GM04504 (cell line): ENCODE measurements at places on chromosomes 6 and 20.
A peak's percentile ranks its signal among the peaks of the same experiment; 100 is the strongest.

GRCh38 chr20:1883986-1884385 is 11.2 kb upstream of the SIRPA start:
- DNase-seq, result no peak

DNA sequence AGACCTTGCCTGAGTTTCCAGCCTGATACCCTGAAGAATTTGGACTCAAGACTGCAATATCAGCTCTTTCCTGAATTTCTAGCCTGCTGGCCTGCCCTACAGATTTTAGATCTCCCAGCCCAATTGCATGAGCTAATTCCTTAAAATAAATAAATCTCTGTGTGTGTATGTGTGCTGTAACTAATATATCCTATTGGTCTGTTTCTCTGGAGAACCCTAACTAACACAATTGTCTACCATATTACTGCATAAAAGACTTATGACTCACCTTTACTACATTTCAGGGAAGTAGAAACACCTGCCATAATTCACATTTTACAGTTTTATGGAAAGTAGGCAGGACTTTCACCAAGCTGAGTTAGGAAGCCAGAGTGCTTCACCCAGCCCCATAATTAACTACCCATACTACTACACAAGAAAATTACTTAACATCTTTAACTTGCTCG is 90.7 kb upstream of the BEND6 start:
- DNase-seq, result no peak

- DNase-seq, result no peak
These were observed 580.7 kb upstream of the GJE1 start for GRCh38 chr6:141552031-141552430.

- no peak for DNase-seq
These were observed 7.7 kb upstream of the C20orf203 start for GRCh38 chr20:32681175-32682084.

DNA sequence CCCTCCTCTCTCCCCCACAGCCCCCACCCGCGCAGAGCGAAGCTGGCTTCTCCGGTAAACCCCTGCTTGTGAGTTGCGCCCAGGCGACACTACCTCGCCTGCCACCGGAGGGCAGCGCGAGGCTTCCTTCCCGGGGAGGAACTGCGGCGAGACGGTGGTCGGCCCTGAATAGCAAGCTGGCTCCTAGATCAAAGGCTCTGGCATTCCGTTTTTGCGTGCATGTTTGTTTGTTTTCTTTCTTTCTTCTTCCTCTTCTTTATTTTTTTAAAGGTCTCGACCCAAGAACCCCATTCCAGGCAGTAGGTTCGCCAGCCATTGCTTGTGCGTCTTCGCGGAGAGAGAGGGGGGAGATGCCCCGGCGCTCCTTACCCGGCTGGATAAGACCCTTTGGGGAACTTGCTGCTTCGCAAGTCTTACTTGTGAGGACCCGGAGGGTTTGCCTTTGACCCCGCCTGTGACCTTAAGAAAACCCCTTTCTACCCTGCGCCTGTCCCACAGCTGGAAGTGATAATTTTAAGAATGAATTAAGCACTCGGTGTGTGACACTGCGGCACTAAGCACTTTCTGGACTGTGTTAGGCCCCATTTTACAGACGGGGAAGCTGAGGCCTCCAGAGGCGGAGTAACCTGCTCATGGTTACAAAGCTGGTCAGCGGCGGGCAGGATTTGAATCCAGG is 92.7 kb upstream of the SIRPA start:
- DNase-seq, result no peak

DNA sequence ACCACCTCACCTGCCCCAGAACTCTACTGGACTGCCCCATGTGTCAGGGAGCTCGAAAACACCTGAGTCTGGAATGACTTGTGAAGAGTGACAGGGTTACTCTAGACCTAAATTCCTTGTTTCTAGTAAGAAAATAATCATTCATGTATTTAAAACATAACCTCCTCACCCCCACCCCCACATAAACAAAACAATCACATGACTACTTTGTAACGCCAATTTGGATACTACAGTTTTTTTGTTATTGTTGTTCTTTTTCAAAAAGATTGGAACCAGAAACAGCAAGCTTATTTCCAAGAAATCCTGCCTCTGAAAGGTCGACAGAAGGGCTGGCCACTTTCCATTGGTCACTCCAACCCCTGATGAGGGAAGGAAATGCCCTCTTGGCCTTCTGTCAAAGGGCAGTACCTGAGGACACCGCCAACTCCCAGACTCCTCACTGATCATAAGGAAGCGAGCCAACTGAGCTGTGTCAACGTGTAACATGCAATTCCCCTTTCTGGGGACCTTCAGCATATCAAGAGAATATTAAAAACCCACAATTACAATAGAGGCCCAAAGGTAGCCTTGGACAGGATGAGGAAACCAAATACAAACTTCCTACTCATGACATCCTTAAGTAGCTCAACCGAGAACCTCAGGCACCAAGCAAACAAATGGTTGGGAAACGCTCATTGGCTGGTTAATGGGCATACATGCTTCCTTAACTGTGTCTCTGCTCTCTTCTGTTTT is 2.6 kb downstream of the MCUR1 start:
- DNase-seq, result no peak

DNA sequence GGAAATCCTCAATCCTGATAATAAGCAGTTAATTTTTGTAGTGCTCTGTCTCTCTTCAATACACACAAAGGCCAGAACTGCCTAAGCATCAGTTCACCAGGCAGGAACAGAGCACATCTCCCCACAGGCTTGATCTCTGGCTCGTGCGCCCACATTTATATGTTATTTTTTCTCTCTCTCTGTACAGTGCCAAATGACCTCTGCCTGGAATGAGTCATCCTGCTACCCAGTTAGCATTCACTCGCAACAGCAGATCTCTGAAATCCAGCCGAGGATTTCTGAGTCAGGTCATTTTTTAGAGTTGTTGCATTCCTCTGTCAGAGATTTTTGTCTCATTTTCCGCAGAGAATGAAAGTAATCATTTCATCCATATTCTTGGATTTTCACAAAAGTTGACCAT is 107.1 kb downstream of the COL12A1 start:
- DNase-seq, result peak; percentile 92

DNA sequence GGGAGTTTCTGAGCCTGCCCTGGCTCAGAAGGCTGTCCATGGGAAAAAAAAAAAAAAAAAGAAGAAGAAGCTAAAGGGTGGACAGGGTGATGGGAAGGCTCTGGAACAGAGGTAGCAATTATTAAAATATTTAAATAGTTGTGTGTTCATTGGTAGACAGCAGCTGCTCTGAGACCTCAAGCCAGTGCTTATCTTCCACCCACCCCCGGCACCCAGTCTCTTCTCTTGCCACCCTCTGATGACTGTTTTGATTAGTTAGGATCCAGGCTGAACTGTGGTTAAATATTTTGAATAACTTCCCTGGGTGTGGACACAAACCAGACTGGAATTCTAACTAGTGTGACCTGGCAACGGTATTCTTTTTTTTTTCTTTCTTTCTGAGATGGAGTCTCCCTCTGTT is 16.9 kb upstream of the SRSF3 start:
- peak; percentile 73 for DNase-seq

DNA sequence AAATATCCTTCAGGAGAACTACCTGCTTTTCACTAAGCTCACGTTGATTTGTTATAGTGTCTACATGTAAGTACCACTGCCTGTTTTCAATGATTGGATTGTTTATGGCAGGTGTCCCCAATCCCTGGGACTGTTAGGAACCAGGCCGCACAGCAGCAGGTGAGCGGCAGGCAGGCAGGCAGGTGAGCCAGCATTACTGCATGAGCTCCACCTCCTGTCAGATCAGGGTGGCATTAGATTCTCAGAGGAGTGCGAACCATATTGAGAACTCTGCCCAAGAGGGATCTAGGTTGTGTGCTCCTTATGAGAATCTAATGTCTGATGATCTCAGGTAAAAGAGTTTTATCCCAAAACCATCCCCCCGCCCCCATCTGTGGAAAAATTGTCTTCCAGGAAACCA is 303.3 kb downstream of the EYA4 start:
- no peak for DNase-seq

DNA sequence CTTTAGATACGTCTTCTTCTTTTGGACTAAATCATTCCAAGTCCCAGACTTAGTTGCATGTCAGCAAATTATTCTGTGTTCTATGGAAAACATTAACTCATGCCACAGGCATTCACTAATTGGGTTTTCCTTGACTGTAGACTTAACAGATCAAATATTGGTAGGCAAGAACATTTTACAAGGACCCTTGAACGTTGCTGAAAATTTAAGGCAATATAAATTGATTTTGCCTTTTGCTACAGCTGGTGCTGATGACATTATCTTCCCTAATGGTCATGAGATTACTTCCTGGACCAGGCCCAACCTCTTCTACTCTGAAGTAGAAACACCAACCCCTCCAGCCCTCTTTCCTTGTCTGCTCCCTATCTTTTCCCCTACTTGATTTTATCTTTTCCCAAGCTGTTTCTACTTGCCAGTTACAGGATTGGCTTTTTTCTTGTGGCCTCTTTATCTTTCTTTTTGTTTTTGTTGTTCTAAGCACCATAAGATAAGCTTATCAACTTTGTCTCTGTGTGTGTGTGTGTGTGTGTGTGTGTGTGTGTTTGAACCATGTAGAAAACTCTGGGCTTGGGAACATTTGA is 514.0 kb upstream of the SOX4 start:
- no peak for DNase-seq

- no peak for DNase-seq
These were observed 96.3 kb upstream of the QKI start for GRCh38 chr6:163318071-163318786.

GRCh38 chr6:154410619-154411072 is 54.0 kb upstream of the IPCEF1 start:
- peak; percentile 95 for DNase-seq

- no peak for DNase-seq
These were observed 84.5 kb downstream of the SLC22A23 start for GRCh38 chr6:3372184-3372846.

DNA sequence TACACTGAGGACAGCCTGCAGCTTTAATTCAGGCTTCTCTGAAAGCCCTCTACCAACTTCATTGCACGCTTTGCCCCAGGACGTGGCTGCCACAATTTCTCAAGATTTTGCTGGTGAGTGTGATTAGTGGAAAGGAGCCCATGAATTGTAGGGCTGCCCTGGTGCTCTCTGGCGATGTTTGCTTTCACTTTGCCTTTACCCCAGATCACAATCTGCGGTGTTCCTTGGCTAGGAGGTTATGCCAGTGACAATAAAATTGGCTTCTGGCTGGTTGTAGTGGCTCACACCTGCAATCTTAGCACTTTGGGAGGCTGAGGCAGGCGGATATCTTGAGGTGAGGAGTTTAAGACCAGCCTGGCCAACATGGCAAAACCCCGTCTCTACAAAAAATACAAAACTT is 139.3 kb downstream of the FOXC1 start:
- no peak for DNase-seq

DNA sequence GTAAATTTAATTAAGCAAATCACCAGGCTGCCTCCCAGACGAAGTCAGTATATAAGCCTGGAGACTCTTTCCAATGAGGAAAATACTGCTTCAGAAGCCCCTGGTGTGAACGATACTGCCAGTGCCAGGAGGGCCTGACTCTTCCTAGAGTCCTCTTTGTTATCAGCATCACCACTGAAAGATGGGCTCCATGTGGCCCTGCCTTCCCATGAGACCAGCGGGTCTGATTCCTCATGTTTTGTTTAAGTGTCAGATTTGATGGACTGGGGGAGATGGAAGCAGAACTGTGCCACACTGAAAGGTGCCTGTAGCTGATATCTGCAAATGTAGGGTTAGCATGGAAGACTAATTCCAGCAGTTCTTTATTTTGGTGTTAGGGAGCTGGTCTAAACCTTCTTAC is 7.9 kb downstream of the NQO2 start:
- DNase-seq, result no peak

GRCh38 chr20:25032065-25032477 is 25.9 kb downstream of the ACSS1 start:
- DNase-seq, result no peak

DNA sequence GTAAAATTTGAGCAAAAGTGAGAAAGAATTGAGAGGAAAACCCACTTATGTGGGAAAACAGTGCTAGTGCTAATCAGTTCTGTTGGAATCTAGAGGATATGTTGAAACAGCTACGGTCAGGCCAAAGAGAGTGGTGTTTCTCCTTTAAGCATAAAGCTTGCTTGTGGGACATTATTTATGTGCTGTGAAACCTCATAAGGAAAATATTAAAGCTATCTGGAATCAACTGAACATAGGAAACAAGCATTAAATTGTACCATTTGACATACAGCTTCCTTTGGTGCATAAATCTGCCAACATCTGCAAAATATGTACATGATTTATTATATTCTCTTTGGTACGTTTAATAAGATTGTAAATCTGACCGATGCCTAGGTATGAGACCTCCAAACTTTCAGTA is 182.5 kb upstream of the PDE10A start:
- no peak for DNase-seq

- DNase-seq, result no peak
These were observed 208.8 kb downstream of the TFAP2B start for GRCh38 chr6:51027283-51028065.

GRCh38 chr6:157157258-157157657 is 166.1 kb downstream of the TMEM242 start:
- DNase-seq, result no peak

- DNase-seq, result no peak
These were observed 152.5 kb upstream of the MAP3K7 start for GRCh38 chr6:90739339-90739738.

DNA sequence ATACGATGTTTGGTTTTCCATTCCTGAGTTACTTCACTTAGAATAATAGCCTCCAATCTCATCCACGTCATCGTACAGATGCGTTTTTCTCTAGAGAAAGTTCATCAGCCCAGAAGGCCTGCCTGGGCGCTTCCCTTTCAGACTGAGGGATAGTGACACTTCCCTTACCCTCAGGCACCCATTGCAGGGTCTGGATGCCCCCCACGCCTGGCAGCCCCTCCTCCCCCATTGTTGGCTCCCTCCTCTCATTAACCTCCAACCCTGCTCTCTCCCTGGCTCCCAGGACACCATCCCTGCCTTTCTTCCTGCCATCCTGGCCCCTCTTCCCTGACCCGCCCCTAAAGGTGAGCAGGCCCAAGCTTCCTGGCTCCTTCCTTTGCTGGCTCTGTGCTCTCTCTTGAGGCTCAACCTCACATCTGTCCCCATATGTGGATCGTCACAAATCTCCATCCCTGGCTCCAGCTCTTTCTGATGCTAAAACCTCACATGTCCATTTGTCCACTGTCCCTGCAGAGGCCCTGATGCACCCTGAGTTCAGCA is 145.2 kb downstream of the SYCP2 start:
- no peak for DNase-seq

DNA sequence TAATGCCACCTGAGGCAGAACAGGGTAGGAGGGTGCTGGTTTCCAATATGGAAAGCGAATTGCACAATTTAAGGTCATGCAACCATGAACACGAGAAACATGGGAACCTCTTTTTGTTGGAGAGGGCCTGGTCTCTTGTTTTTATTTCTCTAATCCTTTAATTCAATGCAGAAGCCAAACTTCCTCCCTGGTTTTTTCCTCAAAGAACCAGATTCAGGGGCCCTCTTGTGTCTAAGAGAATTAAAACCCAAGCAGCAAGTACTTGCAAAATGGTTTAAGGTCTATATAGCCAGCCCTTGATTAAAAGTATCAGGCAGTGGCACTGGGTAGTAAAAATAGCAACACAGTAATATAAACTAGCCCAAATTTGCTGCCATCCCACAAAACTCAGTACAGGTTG is 19.5 kb downstream of the GSTA4 start:
- no peak for DNase-seq

GRCh38 chr6:25458485-25458884 is 179.3 kb downstream of the CARMIL1 start:
- DNase-seq, result no peak

- DNase-seq, result no peak
These were observed 16.6 kb downstream of the SYNDIG1 start for GRCh38 chr20:24485981-24486380.
